Posterior vena cava (tissue), 2 donors: ENCODE measurements at places on chromosomes 7 and 10. TPM values are rescaled to one million over a fixed set of nuclear protein-coding genes. Genes with fewer than 3 reads are reported as not detected.

DNA sequence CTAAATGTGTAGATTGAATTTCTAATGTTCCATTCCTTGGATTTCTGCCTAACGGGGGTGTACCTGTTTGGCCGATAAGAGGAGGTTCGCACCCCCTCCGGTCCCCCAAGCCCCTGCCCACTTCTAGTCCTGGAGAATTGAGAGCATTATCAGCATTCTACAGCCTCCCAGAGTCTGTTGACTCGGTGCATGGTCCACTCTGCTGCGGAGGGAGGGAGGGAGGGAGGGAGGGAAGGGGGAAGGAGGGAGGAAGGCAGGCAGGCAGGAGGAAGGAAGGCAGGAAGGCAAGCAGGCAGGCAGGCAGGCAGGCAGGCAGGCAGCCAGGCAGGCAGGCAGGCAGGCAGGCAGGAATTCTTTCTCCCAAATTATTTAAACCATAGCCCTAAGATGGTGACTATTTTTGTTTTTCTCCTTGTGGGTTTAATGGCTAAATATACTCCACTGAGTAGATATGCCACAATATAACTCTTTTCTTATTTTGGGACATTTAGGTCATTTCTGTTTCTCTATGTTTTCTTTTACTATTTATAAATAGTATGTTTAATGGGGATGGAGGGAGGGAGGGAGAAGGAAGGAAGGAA is 69.5 kb upstream of the CHST15 start:
- peak; percentile 9 for DNase-seq

GRCh38 chr7:138889582-138890498 is 91.3 kb downstream of the KIAA1549 start:
- DNase-seq, result no peak

DNA sequence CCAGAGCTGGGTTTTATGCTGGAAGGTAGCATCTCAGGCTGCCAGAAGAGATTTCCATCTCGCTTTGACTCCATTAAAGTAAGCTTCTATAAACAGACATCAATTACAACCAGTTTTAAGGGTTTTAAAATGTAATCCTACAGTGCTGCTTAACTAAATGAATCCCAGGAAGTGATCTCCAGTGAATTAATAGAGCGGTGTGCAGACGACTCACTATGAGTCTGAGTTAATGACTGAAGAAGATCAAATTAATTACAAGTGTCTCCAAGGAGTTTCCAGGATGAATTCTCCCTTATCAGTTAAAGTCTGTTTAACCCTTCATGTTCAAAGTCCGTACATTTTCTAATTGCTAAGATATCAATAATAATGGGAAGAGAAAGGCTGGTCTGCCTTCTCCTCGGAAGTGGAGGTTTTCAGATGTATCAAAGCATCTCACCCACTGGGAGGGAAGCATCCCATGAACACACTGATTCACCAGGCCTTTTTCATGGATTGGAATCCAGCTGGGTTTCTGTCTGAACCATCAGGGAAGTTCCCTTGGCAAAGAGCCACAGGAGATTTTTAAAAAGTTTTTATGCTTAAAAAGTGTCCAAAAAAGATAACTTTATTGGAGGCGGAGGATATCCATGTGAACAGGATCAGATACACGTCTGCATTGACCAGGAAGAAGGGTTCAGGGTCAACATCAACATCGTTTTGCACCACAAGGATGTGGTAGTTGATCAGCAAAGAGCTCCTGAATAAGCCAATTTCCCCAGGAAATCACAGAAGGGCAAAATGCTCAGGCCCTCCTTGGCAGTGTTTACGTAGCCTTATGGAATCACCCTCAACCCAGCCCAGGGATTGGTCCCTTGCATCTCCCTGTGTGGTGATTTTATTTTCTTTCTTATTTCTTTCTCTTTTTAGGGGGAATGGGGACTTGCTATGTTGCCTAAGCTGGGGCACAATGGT is 288.2 kb downstream of the POU6F2 start:
- DNase-seq, result no peak

The DLG5 gene
- 34.4 TPM for total RNA-seq

The MMD2 gene
- not detected for total RNA-seq

The NEUROG3 gene
- not detected for total RNA-seq

The DMBT1 gene
- not detected for total RNA-seq

The SYPL1 gene
- total RNA-seq, result 89.8 TPM
